ENCODE measurements at places on chromosomes 7 and 10.

GRCh38 chr7:45211066-45211465 lies 53.5 kb downstream of the RAMP3 start:
- DNase-seq, result no peak

DNA sequence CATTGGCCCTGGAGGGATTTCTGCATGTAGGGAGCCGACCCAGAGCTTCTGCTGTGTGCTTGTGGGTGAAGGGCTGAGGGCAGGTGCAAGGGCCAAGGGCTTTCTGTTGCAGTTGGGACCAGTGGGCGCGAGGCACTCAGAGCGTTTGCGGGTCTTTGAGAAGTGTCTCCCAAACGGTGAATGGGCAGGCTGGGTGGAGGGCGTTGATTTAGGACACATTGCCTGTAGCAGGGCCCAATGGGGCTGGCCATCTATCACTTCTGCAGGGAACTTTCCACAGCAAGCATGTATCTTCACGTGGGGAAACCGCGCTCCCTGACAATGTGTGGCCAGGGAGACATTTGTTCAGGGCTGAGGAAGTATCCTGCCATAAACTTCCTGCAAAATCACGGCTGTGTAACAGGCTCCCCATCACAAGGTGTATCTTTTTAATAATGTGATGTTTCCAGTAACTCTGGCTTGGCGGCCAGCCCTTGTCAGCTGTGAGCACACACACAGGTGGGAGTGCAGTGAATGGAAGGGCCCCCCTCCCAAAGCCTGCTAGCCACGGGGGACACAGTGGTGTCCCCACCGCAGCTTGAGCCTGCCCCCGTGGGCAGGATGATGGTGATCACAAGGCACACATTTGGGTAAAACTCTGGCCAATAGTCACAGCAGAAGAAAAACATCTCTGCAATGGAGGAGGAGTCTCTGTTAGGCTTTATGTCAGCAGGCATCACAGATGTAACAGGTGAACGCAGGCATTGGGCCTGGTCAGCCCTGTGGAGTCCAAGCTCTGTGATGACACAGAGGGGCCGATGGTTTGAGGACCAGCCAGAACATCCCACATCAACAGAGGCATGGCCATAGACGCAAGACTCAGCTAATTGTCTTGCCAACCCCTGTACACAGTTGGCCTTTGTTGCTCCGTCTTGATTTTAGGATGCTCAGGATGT lies 84.3 kb downstream of the GLRX3 start:
- no peak for DNase-seq

DNA sequence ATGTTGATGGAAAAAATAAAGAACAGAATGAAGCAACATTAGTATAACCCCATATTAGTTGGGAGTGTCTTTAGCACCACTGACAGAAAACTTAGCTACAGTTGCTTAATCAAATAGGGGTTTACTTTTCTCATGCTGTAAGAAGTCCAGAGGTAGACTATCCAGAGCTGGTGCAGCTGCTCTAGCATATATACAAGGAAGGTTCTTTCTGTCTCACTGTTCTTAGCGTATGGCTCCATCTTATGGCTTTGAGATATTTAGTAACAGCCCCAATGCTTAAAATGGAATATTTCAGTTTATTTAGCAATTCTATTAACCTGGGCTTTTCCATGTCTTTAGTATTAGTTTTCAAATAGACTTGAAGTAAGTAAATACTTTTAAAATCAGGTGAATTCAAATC lies 15.2 kb upstream of the WNT2 start:
- no peak for DNase-seq

GRCh38 chr10:129120441-129120840 lies 346.6 kb upstream of the MGMT start:
- no peak for DNase-seq

DNA sequence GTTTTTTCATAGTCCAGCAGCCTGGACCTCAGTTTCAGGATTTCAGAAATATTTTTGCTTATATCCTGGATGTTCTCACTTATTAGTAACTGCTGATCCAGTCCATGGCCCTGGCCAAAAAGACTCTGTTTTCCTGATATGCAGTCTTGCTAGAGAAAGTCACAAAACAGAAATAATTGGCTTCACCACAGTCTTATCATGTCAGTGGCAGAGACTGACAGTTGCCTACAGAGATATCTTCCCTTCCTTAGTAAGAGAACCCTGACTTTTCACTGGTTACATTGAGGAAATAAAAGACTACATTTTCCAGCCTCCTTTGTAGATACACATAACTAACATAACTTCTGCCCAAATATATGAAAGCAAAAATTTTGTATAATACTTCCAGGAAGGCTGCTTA lies 56.6 kb downstream of the AHR start:
- DNase-seq, result no peak
